Astrocyte of the hippocampus (primary cell): ENCODE measurements at places on chromosomes 3 and 15.

DNA sequence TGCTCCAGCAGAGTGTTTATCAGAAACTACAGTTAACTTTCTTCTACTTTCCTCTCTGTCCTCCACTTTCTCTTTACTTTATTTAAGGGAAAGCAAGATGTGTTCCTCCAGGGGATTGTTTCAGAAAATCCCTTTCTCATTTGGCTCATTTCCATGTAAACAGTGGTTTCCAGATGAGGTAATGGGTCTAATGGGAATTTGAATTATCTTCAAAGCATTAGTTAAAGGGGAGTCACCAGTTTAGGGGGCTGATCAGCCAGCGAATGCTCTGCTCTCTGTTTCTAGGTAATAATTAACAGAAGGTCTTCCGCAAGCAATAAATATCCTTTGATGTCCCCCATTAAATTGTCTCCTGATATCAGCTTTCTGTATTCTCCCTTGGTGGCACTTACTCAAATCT is 30.4 kb upstream of the ZNF639 start:
- DNase-seq = no peak

DNA sequence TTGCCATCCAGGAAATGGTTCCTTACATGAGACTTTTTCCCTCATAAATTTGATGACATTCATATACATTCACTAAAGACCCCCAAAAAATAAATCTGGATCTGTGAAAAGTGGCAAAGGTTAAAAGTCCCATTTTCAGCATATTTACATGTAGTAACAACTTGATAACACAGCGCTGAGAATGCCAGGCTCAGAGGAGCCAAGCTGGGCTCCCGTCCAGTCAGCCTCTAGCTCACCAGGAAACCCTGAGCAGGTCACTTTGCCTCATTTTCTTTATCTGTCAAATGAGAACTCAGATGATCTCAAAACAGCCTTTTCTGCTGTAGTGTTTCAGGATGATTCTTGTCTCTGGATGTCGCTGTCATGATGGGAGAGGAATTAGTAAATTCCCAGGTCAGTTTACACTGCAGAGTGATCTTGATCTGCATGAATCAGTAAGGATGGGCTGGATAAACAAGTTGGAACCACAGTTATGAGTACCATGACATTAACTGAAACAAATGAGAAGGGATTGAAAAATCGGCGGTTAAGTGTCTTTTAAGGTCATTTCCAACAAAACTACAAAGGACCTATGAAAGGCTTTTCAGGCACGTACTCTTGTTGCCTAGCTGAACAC is 82.8 kb downstream of the PPARG start:
- DNase-seq = peak; percentile 49

DNA sequence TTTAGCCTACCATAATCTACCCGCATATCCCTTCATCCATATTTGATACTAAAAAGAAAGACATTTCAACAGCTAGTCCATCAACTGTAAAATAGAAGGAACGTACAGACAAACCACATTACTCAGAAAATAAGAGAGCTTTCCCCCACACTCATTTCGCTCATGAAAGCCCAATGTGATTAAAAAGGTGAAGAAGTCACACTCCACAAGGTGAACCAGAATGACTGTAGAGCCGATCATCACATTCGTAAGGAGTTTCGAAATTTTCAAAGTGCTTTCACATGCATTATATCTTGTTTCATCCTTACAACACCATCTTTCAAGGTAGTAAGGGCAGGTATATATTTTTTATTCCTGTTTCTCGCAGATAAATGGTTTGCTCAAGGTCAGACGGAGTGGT is 225.3 kb downstream of the FOXP1 start:
- no peak for DNase-seq

DNA sequence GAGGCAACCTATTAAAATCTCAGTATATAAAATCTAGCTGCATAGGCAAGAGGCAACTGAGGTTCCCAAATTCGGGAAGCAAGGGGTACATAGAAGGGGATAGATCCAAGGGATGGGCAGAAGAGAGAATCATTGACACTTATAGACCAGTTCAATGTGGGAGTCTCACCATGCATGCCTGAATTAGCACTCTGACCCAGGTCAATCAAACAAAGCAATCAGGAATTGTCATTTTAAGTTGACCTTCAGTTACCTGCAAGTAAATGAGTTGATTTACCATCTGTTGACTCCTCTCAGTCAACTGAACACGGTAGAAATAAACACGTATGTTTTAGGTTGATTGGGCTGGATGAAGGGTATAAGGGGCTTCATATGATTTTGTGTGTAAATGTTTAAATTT is 33.4 kb upstream of the PIAS1 start:
- DNase-seq = no peak

DNA sequence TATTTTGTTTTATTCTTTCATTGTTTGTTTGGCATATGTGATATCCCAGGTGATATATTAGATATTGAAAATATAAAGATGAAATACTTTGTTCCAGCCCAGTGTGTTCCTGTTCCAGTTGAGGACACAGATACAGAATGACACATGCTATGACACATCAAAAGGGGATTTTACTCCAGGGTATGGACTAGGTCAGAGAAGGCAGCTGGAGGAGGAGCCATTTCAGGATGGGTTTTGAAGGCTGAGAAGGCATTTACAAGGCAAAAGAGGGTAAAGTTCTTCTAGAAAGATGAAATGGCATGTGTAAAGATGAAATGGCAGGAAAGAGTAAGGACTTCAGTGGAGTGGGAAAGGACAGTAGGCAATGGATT is 163.8 kb downstream of the ZIC1 start:
- DNase-seq = no peak

GRCh38 chr3:190258634-190259033 is 63.6 kb downstream of the CLDN1 start:
- DNase-seq = peak; percentile 20

DNA sequence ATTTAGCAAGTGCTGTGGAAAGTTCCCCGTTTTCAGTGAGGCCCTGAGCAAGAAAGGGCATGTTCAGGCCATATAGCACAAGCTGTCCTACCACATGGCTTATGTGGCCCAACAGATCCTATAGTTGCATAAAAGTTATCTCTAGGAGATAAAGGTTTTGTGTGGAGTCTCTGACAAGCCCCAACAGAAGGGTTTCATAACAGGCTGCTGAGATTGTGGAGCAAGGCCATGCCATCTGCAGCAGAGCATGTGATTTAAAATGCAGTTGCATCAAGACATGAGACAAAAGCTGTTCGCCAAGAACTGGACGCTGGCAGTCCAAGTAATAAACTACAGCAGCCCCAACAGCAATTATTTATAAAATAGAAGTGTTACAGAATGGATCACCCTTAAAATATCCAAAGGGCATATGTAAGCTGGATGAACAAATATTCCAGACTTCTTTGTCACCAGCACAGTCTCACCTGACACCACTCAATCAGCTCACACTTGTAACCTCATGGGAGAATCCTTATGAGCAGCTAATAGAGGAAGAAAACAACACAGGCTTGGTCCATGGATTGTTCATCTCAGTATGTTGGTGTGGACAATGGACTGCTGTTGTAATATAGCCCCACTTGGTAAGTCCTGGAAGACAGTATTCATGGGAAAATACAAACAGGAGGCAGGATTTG is 14.4 kb upstream of the CLDN1 start:
- DNase-seq = no peak

- DNase-seq = no peak
These were observed 43.9 kb downstream of the ADCY5 start for GRCh38 chr3:123405021-123405420.

DNA sequence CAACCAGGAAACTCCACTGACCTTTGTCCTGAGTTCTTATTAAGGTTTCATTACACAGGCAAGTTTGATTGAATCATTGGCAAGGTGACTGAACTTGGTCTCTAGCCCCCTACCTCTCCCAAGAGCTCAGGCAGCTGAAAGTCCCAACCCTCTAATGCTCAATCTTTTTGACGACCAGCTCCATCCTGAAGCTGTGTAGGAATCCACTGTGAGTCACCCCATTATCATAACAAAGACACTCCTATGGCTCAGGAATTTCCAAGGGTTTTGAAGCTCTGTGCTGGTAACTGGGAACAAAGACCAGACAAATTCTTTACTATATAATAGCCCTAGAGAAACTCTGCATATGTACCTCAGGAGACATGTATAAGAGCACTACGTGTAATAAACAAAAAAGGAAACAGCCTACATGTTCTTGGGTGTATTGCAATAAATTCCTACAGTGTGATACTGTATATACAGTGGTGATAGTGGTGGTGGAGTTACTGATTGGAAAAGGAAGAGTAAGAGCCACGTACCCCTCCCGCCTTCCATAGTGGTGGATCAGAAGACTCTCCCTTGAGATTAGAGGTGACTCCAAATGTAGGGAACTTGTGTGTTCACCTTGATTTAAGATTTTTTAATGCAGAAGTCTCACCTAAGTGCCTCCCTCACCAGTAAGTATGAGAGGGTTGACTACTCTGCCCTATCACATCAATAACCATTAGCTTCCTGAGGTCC is 116.6 kb downstream of the ST8SIA2 start:
- peak; percentile 92 for DNase-seq

DNA sequence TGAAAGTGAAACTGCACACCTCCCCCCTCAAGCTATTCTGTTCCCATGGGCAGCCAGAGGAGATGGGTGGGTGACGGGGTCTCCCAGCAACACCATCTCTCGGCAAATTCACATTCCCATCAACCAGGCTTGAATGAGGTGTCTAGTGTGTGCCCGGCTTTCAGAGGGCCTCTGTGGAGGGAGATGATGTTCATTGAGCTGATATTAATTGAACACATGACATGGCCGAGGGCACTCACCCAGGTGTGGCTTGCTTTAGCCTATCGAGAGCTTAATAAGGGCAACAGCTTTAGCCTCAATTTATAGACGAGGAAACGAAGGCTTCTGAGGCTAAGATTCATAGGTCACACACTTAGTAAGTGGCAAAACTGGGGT is 288.0 kb downstream of the UACA start:
- DNase-seq = no peak

DNA sequence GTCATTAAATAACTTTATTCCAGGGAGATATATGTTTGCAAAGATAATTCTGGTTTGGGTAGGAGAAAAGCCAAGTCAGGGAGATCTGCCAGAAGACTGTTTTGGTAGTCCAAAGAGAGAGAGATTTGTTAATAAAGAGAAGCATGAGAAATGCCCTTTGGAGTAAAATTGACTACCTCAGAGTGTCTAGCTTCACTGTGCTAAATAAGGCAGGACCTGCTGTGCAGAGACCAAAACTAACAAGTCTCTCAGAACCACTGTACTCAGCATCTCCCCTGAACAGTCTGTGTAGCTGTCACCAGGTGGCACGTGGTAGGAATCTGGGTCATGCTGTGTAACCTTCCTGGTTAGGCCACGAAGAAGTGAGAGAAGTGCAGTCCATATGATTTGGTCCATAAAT is 31.6 kb upstream of the SLC35G2 start:
- peak; percentile 43 for DNase-seq

- no peak for DNase-seq
These were observed 86.7 kb upstream of the EPHB3 start for GRCh38 chr3:184474897-184475296.

DNA sequence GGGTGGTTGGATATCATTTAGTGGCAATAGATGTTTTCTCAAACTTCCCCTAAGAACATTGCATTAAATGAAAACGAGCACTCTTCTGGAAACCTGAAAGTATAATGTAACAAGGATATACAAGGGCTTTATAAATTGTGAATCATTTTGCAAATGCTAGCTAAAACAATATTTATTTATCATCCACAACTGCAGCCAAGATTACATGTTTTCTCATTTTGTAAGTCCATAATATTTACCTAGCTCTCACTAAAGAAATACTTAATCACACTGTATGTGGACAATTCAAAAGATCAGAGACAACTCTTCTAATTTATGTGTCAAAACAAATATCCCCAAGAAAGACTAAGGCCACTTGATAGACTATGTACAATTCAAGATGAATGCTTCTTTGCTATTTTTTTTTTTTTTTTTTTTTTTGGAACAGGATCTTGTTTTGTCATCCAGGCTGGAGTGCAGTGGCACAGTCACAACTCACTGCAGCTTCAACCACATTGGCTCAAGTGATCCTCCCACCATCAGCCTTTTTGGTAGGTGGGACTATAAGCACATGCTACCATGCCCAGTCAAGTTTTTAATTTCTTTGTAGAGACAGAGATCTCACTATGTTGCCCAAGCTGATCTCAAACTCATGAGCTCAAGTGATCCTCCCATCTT is 427.7 kb upstream of the THBS1 start:
- no peak for DNase-seq

DNA sequence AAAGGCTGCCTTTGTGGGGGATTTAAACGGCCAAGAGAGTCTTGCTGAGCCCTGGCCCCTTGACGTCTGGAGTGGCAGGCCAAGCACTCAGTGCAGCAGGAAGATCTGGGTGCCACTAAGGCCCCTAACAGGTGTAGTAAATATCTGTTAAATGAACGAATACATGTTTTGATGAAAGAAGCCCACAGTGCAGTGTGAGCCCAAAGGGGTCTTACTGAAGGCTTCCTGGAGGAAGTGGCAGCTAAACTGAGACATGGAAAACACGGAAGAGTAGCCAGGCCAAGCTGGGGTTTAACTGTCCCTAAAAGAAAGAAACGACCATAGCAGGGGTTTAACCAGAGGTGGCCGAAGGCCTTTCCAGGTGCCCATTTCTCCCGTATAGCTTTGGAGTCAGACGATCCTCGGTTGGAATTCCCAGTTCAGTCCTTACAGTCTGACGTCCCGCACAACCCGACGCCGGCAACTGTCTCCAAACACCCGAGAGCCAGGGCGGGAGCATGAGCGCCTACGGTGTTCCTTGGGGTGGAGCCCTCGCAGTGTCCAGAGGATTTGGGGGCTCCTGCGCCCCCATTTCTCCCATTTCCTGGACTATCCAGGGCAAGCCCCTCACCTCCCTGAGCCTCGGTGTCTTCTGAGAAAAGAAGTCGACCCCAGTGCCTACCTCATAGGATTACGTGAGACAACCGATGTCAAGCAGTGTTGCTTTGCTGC is 910 bp upstream of the ABHD6 start:
- DNase-seq = no peak

- DNase-seq = peak; percentile 5
These were observed 399.8 kb downstream of the SHQ1 start for GRCh38 chr3:72448375-72448823.

- no peak for DNase-seq
These were observed 11.2 kb upstream of the TMEM212 start for GRCh38 chr3:171831936-171832335.

DNA sequence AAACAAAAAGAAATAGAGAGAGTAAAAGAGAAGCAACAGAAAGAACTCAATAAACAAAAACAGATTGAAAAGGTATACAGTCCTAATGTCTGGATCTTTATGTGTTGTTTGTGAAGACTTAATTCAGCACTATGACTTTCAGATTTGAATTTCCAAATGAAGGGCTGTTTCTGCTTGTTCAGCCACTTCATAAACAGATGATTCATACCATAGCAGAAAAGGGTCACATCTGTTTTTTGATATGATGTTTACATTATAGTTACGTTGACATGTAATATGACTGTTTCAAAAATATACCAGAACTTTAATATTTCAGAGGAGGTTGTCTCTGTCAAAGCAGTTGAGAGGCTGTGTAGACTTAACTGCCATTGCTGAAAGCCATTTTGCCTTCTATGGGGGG is 24.1 kb downstream of the ASB14 start:
- no peak for DNase-seq

DNA sequence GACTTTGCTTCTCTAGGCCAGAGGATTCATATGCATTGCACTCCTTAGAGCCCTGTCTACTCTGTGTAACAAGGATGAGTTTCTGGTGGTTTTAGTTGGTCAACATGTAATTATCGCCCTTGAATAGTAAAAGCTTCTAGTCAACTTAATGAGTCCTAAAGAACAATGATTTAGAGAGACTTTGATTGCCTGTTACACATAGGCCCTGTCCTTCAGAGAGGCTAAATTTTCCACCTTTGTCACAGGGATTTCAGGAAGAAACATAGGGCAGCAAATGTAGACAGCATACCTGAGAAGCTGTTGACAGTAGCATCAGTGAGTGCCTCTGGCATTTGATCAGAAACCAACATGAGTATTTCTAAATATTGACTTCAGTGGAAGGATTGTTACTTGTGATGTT is 7.1 kb downstream of the BTLA start:
- no peak for DNase-seq
